ENCODE measurements at places on chromosomes 11 and 22. TPM values are rescaled to one million over a fixed set of nuclear protein-coding genes. Genes with fewer than 3 reads are reported as not detected.

GRCh38 chr11:17412488-17413180 lies 24.2 kb upstream of the KCNJ11 start:
- no peaks in the 10 kb centered on the region for H3K36me3 ChIP-seq
- no peak for DNase-seq
- H3K4me3 ChIP-seq, result no peak overlapping the region
- H3K4me1 ChIP-seq, result peaks cover 2% of the 10 kb centered on the region

DNA sequence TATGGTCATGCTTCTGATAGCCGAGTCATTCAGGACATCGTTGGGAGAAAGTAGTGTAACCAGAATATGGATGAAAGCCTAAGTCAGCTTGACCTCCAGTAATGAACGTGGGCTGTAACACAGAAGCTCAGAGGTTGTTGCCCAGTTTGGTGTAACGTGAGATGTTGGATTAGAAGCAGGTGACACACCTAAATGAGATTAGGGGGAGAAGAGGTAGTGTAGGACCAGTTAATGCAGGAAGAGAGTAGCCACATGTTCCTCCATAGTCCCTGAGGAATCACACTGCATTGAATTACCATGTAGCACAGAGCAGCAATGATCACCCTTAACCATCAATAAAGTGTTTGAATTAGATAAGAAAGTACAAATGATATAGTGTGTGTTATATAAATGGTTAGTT lies 20.4 kb downstream of the FBXO7 start:
- H3K27me3 ChIP-seq, result no peaks in the 10 kb centered on the region
- peaks cover 20% of the 10 kb centered on the region for H3K36me3 ChIP-seq
- no peak for DNase-seq
- no peaks in the 10 kb centered on the region for H3K4me1 ChIP-seq

DNA sequence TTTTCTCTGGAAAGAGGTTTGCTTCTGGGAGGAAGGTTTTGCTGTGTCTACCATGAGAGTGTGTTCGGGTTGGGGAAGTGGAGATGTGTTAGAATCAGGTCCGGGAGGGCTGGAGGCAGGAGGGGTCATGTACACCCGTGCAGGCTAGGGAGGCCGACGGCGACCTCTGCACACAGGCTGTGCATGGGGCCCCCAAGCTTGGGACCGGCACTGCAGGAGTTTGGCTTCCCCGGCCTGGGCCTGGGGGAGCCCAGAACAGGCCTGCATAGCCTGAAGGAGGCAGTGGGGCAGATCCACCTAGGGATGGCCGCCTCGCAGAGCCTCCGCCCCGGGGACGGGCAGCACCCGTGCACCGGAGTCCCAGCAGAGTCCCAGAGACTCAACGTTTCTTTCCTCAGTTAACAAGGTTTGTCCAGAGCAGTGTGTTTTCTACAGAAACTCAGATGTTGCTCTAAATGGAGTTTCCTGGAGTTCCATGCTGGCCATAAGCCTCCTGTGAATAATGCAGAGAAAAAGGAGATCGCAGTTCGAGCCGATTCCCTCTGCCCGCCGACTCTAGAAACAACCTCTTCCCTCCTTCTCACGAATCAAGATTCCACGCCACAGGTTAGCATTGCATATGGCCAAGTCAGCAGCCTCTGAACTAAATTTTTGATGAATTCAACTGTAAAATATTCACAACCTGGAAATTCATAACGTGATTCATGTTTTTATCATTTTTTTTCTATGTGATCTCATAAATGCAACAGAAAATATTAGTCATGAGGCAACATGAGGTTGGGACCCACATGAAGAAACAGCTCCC lies 427.3 kb downstream of the BRD1 start:
- no peak for DNase-seq
- no peaks in the 10 kb centered on the region for H3K27me3 ChIP-seq
- H3K4me3 ChIP-seq, result no peak overlapping the region
- no peaks in the 10 kb centered on the region for H3K4me1 ChIP-seq
- no peak overlapping the region for H3K27ac ChIP-seq

DNA sequence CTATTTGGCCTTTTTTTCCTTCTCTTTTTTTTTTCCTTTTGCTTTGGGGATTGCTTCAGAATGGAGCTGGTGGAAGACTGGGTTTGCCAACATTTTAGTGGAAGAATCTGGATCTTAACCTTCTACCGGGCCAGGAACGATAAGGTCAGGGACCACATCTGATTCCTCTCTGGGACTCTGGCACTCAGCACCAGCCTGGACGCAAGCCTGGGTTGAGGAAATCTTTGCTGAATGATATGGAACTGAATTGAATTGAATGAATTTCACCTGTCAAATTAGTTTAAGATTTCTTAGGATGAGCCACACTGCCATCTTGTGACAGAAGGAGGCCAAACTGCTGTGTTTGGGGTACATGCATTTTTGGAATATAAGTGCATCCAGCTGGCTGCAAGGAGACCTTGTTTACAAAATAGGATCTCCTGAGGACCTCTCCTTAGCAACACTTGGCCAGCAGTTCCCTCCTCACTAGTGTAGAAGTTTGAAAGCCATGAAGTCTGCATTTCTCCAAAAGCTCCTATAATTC lies 30.4 kb downstream of the TPBGL start:
- no peaks in the 10 kb centered on the region for H3K27me3 ChIP-seq
- H3K4me1 ChIP-seq, result no peaks in the 10 kb centered on the region
- H3K36me3 ChIP-seq, result no peaks in the 10 kb centered on the region
- H3K27ac ChIP-seq, result no peak overlapping the region
- no peak overlapping the region for H3K4me3 ChIP-seq

DNA sequence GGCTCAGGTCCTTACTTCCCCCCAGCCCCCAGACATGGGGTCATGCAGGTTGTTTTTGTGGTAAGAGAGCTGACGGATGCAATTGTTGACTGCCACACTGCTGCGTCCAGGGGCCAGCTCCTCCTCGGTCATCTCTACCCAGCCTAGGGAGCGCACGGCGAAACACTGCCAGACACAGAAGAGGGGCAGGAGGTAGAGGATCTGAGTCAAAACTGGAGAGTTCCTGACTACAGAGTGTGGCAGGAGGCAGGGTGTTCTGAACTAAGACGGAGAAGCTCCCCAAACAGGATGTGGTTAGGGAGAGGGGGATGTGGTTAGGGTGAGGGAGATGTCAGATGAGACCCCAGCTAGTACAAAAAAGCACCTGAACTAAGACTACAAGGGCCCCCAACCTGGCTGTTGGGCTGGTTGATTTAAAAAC lies 12.3 kb downstream of the SMPD1 start:
- DNase-seq, result no peak
- H3K27ac ChIP-seq, result no peak overlapping the region
- H3K36me3 ChIP-seq, result no peaks in the 10 kb centered on the region
- no peak overlapping the region for H3K4me3 ChIP-seq

- peaks cover 3% of the 10 kb centered on the region for H3K4me1 ChIP-seq
- no peaks in the 10 kb centered on the region for H3K36me3 ChIP-seq
- no peak for DNase-seq
- 0 out of 2 replicates have a peak, but pooled peaks cover 5% of the 10 kb centered on the region for H3K27me3 ChIP-seq
Observed at GRCh38 chr11:2846056-2846455, 39.5 kb downstream of the CDKN1C start.

- no peaks in the 10 kb centered on the region for H3K27me3 ChIP-seq
- DNase-seq, result no peak
- H3K36me3 ChIP-seq, result 0 out of 2 replicates have a peak, but pooled peaks cover 2% of the 10 kb centered on the region
- H3K27ac ChIP-seq, result no peak overlapping the region
Observed at GRCh38 chr11:92838759-92839310, 130.6 kb upstream of the MTNR1B start.

DNA sequence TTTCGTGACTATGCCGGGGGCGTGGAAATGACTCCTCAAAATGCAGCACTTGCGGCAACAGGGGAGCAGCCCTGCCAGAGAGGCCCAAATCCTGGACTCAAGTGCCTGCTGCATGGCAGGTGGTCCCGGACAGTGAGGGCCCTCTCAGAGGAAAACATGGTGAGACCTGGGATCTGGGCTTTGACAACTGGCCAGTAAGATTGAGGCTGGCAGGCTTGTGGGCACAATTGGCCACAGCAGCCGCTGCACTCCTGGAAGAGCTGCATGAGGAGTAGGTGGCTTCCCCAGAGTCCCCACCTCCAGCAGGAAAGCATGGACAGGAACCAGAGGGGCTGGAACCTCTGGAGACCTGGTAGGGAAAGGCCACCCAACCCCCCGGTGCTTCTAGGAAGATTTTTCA lies 13.4 kb downstream of the LINC01488 start:
- no peaks in the 10 kb centered on the region for H3K27me3 ChIP-seq
- H3K4me1 ChIP-seq, result no peaks in the 10 kb centered on the region
- no peak overlapping the region for H3K4me3 ChIP-seq

Gene OR10V1
- total RNA-seq, result not detected
